ENCODE measurements at places on chromosomes 1 and 21.
A peak's percentile ranks its signal among the peaks of the same experiment; 100 is the strongest.

- no peak for DNase-seq
Observed at GRCh38 chr21:30718239-30718909, at the start of gene KRTAP21-3. Gene KRTAP21-3 (minus strand): TSS chr21:30718777. CDS start chr21:30718759, 18 bp downstream.

DNA sequence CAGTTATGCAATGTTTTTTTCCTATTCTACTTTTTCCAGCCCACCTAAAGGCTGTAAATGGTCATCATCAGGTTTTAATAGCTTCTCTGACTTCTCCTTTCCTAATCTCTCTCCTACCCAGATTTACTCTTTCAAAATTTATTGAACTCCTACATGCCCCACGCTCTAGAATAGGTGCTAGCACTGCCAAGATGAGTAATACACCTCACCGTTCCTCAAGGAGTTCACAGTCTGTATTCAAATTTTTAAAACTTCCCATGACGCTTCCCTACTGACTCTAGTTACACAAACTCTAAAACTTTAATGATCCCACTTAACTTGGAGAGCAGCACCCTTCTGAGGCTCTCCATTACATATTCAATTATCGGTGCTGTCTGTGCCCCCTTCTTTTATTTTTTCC, 51.6 kb downstream of the ALG14 start:
- DNase-seq, result no peak

DNA sequence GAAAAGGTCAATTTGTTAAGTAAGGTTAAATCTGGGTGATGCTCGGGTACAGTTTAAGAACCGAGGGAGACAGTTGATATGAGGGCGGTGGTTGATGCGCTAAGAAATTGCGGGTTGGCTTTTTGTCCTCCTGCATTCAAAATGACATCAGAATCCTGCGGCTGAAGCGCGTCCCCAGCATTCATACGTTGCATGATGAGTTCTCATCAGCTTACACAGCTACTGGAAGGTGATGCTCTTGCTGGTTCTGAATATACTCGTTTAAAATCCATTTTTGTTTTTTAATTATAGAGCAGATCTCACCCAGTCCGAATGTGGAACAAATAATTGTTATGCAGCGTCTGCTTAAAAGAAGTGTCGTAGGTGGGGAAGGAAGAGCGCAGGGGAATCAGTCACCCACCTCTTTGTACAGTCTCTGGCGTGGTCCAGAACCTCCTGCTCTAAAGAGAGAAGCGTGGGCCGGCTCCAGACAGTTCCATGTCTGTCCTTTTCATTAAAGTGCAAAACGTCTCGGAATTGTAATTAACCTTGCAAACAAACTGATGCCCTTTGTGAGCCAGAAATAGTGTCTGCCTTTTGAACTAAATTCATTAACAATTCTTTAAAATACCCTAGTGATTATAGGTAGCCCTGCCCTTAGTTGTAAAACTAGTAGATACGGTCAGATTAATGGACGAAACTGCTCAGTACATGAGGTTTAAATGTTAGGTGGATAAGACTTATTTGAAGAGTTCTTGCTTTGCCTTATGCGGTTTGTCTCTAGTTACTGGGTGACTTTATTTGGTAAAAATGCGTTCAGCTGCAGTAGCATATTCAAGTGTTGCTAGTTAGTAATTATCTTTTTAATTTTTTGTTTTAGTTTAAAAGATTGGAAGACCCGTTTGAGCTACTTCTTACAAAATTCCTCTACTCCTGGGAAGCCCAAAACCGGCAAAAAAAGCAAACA, 741 bp downstream of the RGS2 start:
- DNase-seq, result no peak

GRCh38 chr1:8382051-8382505, 64.2 kb downstream of the SLC45A1 start:
- no peak for DNase-seq

- no peak for DNase-seq
Observed at GRCh38 chr1:234530672-234531071, 51.7 kb upstream of the TARBP1 start.

DNA sequence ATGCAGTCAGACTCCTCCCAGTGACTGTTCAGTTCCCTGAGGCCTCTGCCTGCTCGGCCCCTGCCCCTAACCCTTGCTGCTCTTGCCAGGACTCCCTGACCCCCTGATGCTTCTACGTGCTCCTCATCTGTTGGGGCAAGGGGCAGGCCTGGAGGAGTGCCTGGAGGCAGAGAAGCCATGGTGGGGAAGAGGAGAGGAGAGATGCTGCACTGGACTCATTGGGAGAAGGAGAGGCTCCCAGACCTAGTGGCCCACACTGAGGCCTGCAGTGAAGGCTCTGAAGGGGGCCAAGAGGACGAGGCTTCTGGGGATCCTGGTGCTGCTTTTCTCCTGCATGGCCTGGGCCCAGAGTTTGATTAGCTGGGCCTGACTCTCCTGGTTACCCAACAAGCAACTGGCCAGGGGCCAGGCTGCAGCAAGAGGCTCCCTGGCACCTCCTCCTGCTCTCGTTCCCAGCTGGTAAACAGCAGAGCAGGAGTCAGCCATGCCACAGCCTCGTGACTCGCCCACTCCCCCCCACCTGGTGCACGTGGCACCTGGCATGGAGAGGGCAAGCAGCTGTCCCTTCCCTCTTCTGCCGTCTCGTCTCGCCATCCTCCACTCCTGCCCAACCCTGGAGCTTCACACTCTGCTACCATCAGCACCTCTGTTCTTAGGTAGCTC, 847 bp upstream of the RORC start:
- no peak for DNase-seq

- DNase-seq, result no peak
Observed at GRCh38 chr1:237199026-237199425, 157.0 kb downstream of the RYR2 start.

- no peak for DNase-seq
Observed at GRCh38 chr1:24110642-24111261, 1.2 kb downstream of the MYOM3 start.

DNA sequence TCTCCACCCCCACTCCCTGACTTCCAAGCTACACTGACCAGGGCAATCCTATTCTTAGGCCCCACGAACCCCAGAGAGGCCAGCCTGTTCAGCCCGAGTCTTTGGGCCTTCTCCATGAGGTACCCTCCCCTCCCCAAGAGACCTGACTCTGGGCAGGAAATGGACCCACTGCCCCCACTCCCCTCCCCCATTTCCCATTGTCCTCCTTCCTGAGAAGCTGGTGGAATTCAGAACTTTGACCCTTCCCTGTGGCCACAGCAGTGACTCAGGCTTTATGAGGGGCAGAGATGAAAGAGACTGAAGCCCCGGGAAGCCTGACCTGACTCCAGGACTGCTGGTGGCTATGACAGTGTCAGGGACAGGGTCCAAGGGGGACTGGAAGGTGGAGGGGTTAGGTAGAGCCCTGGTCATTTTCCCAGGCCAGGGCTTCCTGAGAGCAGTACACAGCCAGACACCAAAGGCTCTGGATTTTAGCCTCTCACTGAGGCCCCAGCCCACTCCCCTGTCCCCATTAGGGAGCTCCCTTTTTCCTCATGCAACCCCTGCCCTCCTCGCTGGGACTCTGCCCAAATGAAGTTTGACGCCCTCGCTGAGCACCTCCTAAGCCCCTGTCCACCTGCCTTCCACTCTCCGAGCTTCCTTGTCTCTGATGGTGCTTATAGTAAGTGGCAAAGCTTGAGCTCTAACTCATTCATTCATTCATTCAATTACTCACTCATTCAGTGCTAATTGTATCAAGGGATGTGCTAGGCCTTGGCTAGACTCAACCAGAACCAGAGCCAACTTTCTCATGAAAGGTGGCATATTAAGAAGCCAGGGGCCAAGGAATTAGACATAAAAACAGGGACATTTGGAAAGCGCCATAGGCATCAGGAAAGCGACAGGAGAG, 3.0 kb downstream of the CRYBG2 start:
- no peak for DNase-seq

DNA sequence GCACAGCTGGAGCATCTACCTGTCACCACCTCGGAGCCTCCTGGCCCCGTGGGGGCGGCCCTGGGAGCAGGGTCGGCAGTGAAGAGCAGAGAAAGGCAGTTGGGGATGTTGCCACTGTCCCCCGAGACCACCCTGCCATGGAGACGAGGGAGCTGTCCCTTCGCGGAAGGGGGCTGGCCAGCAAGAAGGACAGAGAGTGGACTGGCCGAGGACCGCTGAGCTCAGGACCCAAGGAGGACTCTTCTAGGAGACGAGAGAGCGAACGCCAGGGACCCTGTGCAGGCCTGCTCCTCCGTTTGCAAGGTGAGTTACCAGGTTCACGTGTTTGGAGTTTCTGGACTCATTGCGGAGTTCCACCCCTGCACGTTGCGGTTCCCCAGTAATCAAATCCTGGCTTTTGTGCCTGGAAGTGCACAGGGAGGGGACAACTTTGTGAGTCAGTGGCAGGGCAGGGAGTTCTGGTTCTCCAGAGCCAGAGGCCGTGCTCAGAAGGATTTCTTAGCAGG, 5.6 kb upstream of the POFUT2 start:
- no peak for DNase-seq

GRCh38 chr1:107244709-107245500, 104.1 kb downstream of the NTNG1 start:
- DNase-seq, result no peak

- no peak for DNase-seq
Observed at GRCh38 chr1:233614173-233614742, 352 bp downstream of the KCNK1 start.

- no peak for DNase-seq
Observed at GRCh38 chr1:173529106-173529505, 52.0 kb downstream of the PRDX6 start.

DNA sequence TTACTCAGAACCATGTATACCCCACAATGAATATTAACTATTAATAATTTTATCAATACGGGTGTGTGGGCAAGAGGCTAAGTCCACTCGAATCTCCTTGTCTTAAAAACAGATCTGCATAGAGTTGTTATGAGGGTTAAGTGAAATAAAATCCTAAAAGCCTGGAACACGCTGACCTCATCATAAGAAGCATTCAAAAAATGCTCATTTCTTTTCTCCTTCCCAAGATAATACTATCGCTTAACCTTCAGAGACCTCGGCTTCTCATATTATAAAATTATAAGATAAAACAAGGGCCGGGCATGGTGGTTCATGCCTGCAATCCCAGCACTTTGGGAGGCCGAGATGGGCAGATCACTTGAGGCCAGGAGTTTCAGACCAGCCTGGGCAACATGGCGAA, 35.1 kb downstream of the LPAR3 start:
- DNase-seq, result no peak

DNA sequence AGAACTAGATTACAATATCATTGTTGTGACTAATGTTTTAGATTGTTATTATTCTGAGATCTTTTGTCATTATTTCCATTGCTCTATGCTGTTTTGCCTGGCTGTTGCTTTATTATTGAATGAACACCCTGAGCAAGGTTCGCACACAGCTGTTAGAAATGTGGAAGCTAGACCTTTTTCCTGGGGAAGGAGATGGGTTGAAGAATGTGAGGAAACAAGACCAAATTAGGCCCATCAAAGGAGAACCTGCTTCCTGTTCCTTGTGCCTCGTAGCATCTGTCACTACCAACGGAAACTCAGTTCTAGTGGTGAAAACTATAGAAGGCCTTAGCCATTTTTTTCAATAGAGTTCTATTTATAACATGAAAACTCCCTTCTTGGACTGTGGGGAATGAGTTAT, 68.7 kb downstream of the RGL1 start:
- no peak for DNase-seq

GRCh38 chr1:244450597-244451538, 841 bp downstream of the ADSS2 start:
- DNase-seq, result no peak

DNA sequence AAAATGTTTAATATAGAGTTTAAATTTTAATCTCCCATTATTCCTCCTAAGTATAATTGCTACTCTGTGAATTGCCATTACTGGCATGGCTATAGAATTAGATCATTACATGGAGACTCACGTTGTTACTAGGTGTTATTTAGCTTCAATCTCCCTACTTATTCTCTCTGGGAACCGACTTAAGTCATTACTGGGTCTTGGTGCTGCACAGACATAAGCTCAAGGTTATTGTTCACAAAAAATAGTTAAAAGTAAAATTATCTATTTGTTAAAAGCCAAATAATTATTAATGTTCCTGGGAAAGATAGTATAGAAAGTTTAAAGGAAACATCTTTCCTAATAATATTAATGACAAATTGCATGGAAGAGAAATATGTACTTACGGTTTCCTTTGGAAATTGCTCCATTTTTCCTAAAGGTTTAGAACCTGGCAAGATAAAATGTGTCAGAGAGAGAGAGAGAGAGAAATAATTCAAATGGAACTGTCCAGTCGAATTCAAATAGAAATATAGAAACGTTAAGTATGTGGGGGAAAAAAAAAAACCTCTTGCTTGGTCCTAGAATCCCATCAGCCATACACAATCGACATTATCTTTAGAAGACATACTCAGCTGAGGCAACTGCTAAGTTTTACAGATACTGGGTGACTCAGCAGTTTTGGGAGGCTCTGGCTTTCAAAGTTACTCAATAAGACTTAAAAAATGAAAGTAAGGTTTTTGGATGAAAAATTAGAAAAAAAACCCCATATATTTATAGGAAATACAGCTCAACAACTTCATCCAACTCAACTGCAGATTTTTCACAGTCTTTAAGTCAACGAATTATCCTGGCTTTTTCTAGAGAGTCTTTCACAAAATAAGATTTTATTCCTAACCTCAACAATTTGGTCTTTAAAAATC, at the start of gene SPTA1:
Gene SPTA1 (minus strand): TSS at position 605 of the 899 bp plus-strand sequence. CDS start 198 bp downstream, at position 407.
- DNase-seq, result no peak

DNA sequence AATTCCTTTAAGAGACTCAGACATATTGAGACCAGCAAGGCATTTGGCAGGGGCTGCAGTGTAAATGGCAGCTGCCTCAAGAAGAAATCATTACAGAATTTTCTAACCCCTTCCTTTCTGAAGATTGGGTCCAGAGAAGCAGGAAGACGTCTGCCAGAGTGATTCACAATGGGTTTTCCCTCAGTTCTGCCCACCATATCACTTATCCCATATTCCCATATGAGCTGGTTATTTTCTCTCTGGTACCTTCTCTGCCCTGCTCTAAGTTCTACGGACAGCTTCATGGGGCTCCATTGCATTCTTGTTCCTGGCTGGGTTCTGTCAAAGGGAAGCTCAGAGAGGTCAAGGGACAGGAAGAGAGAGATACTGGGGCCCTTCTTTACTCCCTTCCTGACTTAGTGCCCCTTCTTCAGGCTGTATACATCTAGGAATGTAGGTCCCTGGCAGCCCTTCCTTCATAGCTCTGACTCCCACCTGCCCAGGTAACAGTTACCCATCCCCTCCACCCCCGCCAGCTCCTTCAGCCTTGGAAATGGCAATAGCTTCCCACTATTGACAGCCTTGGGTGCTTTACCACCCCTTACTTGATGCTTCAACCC, 420.6 kb upstream of the DAB1 start:
- DNase-seq, result no peak

- DNase-seq, result peak; percentile 57
Observed at GRCh38 chr1:202189001-202189790, 4.4 kb upstream of the LGR6 start.

- no peak for DNase-seq
Observed at GRCh38 chr1:167912294-167912693, 1.6 kb downstream of the ADCY10 start.

- DNase-seq, result no peak
Observed at GRCh38 chr1:209629621-209630382, 22.4 kb downstream of the LAMB3 start.

- no peak for DNase-seq
Observed at GRCh38 chr1:216114180-216114579, 309.1 kb downstream of the USH2A start.

GRCh38 chr1:29853716-29854330, 617.5 kb downstream of the PTPRU start:
- DNase-seq, result no peak

GRCh38 chr1:152003846-152004442, 10.3 kb upstream of the S100A10 start:
- DNase-seq, result no peak

- no peak for DNase-seq
Observed at GRCh38 chr1:174013864-174014418, 8.2 kb downstream of the RC3H1 start.

GRCh38 chr1:244680667-244681066, 27.7 kb downstream of the DESI2 start:
- no peak for DNase-seq
